ENCODE measurements at places on chromosomes 1 and 21.

GRCh38 chr1:7430691-7431090 is 340.4 kb upstream of the VAMP3 start:
- no peak for DNase-seq

GRCh38 chr1:147171399-147172167 is 687 bp downstream of the PRKAB2 start:
- DNase-seq, result no peak

DNA sequence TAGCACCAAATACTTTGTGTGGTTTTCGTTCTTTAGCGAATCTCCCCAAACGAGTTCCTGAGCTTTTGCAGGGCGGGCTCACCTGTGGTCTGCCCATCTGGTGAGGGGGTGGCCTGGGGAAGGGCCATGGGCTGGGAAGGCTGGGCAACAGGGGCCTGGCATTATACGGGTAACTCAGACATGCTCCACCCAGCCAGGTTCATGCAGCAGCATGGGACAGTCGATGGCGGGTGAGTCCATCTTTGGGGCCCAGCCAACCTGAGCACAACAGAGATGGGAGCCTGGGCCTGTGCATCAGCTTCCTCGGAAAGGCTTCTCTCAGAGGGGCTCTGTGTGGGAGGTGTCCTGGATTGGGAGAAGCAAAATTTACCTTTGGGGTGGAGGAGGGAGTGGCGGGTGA is 302.6 kb downstream of the CAMTA1 start:
- DNase-seq, result no peak

- no peak for DNase-seq
Observed at GRCh38 chr1:3695326-3696217, 43.3 kb downstream of the TP73 start.

DNA sequence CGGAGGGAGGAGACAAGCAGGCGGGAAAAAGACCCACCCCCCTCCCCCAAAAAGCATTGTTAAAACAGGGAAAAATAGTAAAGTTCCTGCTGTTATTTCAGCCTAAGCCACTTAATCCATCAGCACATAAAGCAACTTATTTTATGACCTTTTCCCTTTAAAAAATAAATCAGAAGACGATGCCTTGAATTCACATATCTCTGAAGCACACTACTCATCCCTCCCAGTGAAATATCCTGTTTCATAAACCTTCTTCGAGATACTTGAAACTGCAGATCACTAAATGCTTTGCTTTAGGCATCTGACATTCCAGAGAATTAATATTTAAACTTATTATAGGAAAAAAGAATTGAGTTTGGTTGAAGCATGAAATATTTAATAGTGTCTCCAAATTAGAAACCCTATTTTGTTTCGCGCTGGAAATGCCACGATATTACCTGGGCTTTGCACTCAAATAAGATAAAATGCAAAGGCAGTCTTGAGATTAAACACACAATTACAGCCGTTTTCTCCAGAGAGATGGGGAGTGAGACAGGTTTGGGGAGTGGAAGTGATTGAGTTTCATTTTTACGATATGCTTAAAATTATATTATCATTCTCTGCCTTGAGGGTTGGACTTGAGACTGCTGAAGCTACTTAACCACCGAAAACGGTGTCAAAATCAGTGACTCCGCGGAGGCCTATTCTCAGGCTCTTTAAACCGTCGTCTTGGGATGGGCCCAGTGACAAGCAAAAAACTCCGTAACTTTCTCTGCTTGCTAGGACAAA is 9.3 kb downstream of the GLIS1 start:
- no peak for DNase-seq

DNA sequence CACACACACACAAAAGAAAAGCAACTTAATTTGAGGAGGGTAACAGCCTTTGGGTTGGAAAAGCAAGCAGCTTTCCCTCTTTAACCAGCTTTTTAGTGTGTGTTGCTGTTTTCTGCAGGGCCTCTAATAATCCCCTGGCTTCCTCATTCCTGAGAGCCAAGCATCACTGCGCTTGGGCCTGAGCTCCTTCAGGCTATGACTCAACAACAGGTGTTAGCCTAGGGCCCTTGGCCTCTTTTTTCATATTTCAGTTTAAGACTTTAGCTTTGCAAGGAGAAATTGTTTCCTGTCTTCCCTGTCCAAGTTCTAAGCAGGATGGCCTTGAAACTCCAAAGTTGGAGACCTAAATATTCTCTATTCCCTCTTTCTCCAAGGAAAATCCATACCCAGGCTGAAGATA is 26.2 kb upstream of the SNX27 start:
- DNase-seq, result no peak

DNA sequence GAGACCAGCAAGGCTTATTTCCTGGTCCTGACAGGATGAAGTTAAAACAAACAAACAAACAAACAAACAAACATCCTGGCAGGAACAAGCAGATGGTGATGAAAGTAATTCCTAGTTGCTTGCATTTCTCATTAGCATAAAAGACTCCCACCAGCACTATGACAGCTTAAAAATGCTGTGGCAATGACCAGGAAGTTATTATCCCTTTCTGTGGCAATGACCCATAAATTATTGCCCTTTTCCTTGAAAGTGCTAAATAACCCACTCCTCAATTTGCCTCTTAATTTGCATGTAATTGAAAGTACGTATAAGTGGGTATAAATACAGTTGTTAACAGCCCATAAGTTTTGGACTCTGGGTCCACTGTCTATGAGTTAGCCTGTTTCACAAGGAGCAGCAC is 727.6 kb upstream of the NEGR1 start:
- no peak for DNase-seq

Measured in activated CD4-positive, alpha-beta T cell treated with anti-CD3 and anti-CD28 coated beads for 24 hours (primary cell).